ENCODE measurements at places on chromosomes 3 and 15. TPM values are rescaled to one million over a fixed set of nuclear protein-coding genes. Genes with fewer than 3 reads are reported as not detected.

Gene XYLB
- 6.1 TPM for total RNA-seq

Gene NECTIN3
- 75.8 TPM for total RNA-seq

Gene WDR49
- 1.0 TPM for total RNA-seq

Gene MESP2
- 0.58 TPM for total RNA-seq

Gene EFHB
- 0.17 TPM for total RNA-seq

Gene NCBP2
- 60.2 TPM for total RNA-seq

Gene DNAH1
- 5.0 TPM for total RNA-seq

Gene ROPN1
- not detected for total RNA-seq

Gene CPA3
- total RNA-seq: not detected

Gene HMG20A
- total RNA-seq: 33.9 TPM

Gene GDPGP1
- 10.4 TPM for total RNA-seq

Gene NR1I2
- total RNA-seq: not detected

Gene SEC11A
- 142 TPM for total RNA-seq

Gene RASGRF1
- total RNA-seq: under 0.01 TPM

Gene EPB42
- not detected for total RNA-seq

Gene C3orf22
- not detected for total RNA-seq

Gene PLOD2
- 66.2 TPM for total RNA-seq

Gene SLC2A2
- total RNA-seq: not detected

Gene DTX3L
- 27.5 TPM for total RNA-seq

Gene CDC25A
- total RNA-seq: 2.6 TPM

Gene ADCY5
- 0.66 TPM for total RNA-seq

Gene FEZF2
- total RNA-seq: not detected

Gene OR5H14
- total RNA-seq: not detected

Gene LMOD3
- total RNA-seq: under 0.01 TPM
